HTR-8/SVneo (cell line): ENCODE measurements at places on chromosomes 2 and 18.
A peak's percentile ranks its signal among the peaks of the same experiment; 100 is the strongest.

- no peak for DNase-seq
Observed at GRCh38 chr18:7658701-7659100, 91.6 kb downstream of the PTPRM start.

DNA sequence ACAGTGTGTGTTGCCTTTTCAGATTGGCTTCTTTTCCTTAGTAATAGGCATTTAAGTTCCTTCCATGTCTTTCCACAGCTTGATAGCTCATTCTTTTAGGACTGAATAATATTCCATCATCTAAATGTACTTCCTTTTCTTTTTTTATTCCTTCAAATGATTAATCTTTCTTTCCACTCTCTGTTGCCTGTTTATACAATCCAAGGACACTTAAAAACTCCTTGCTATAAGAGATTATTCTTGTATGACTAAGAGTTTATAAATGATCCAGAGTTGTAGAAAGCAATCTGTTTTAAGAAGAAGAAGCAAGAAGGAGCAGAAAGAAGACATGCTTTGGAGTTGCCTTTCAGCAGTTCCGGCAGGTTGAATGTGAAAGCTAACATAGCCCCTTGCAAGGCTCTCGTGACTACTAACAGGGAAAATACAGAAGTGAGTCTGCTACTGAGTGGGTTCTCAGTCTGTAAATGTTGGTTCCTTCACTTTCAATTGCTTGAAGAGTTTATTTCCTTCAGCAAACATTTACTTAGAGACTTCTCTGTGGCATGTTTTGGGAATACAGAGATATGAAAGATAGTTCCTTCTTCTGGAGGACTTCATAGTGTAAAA lies 123.0 kb downstream of the PMAIP1 start:
- no peak for DNase-seq

DNA sequence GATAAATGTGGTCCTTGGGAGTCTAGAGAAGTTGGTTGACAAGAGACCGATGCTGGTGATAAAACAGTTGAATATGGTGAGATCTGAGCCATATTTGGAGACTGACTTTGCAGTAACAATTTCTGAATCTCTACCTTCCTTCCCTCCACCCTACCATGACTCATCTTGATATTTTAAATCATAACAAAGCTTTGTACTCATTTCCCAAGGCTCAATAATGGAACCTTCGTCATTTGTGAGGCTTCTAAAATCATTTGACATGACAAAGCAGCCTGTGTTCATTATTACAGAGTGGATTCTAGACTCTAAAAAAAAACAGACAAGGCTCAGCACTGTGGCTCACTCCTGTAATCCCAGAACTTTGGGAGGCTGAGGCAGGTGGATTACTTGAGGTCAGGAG lies 38.5 kb upstream of the PDCL3 start:
- DNase-seq, result no peak

DNA sequence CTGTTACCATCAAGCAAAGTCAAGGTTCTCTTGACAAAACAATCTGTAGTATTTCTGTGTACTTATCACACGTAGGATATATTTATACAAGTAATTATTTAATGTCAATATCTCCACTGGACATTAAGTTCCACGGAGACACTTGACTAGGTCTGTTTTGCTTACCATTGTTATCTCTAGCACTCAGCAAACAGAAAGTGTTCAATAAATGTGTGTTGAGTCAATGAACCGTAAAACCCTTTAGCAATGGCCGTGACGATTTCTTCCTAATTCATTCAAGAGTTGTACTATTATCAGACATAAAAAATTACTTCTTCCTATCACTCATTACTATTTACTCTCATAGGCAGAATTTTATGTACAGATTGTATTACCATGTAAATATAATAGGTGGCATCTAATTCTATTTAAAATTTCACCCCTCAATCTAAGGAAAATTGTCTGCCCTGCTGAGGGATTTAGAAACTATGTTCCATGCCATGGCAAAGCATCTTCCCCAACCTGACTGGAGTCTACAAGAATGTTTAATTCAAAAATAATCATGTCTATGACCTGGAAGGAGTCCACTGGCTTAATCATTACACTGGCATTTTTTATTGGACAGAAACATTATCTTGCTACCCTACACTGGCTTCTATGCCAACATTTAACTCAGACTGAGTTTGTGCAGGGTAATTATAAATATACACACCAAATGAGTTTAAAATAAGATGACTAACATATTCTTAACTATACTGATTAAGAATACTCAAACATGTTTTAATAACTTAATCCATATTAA lies 301.9 kb downstream of the ZEB2 start:
- DNase-seq, result no peak

DNA sequence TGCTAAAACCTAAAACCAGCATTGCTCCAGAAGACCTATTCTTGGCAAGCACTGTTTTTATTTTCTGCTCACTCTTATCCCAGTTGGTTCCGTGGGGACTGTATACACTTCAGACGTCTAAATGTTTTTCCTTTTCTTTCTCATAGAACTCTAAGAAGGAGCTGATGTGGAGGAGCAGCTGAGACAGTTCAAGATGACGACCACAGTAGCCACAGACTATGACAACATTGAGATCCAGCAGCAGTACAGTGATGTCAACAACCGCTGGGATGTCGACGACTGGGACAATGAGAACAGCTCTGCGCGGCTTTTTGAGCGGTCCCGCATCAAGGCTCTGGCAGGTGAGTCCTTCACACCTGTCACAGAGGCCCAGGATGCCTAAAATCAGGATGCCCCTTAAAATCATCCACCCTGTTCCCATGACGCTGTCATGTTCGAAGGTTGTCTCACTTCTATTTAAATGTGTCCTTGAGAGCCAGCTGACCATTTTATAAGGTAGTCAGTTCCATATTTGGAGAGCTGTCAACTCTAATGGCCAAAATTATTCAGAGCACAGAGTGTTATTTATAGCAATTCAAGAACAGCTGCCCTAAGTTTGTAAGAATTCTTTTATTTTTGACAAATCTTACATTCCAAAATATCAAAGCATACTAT lies 70.2 kb downstream of the SPTBN1 start:
- no peak for DNase-seq

GRCh38 chr2:26522325-26522724 lies 44.4 kb upstream of the OTOF start:
- no peak for DNase-seq

- DNase-seq, result no peak
Observed at GRCh38 chr2:5190023-5190422, 502.2 kb upstream of the SOX11 start.

GRCh38 chr2:112867701-112868631 lies 31.4 kb upstream of the IL1B start:
- no peak for DNase-seq

DNA sequence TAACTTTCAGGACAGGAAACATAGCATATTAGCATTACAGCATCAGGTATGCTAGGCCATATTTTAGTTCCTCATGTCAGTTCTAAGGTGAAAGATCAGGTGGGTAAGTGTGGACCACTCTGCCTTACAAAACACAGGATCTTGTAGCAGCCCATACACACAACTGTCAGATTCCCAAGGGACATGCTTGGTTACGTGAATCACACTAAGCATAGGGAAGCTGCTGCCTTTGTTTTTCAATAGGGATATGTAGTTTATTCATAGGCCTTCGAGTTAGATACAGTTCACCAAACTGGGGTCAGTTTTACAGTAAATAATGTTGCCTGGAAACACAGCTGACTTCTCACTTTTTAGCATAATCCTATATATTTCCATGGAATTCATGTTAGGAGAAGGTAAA lies 116.1 kb upstream of the OTX1 start:
- DNase-seq, result no peak

DNA sequence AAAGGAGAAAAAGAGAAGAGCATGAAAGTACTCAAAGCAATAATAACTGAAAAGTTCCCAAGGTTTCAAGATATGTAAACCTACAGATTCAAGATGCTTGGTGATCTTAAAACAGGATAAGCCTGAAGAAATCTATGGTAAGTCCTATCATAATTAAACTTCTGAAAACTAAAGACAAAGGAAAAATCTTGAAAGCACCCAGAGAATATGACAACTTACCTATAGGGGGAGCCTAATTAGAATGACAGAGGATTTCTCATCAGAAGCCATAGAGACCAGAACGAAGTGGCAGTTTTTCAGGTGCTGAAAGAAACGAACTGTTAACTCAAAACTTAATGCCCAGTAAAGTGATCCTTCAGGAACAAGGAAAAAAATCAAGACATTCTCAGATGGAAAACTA lies 59.7 kb downstream of the XDH start:
- no peak for DNase-seq

DNA sequence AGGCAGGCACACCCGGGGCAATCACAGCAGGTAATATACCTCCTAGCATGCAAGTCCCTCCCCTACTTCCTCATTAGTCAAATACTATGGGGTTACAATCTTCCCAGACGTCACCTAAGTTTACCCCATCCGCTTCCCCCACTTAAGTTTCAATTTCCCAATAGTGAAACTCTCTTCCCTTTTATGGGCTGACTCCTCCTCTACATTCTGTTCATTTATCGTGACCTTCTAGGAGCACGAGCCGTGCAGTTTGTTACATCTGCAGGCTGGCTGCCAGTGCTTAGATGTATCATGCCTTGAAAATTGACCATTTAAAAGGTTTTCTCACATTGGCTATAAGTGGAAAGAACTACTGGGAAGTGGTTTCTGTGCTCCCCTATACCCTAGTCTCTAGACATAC lies 1357.8 kb upstream of the CRIM1 start:
- no peak for DNase-seq

DNA sequence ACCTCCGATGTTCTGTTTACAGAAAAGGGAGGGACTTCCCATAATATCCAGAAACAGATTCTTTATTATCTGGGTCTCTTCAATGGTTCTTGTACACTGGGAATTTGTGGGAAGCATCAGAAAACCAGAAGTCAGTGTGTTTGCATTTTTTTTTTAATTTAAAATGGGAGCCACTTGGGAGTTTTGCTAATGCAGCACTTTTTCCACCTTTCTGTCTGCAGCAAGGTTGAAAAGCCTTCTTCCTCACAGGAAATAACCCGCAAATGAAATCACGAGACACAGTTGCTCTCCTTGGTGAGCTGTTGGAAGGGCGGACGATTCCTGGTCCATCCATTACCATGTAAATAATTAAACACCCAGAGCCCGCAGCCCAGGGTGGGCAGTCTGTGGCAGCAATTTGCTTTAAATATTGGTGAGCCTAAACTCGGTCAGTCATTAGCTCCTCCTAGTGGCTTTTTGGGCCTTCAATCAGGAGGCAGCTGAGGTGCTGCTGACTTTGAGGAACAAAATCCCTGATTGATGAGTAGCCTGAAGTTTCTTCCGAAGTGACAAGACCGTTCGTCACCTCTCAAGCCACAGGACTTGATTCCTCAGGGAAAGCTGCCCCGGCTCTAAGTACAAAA lies 471.5 kb downstream of the EPHA4 start:
- peak; percentile 25 for DNase-seq

DNA sequence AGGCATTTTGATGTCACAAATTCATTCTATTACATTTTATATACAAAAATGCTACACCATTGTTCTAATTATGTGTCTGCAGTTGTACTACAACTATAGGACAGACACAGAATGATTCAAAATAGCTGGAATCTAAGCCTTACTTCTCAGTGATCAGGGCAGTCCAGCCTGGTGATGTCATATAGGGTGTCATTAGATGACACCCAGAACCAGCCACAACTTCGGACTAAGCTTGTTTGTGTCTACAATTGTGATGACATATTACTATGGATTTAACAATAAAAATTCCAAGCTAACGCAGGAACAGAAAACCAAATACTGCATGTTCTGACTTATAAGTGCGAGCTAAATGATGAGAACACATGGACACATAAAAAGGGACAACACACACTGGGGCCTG lies 31.0 kb downstream of the M1AP start:
- DNase-seq, result no peak

DNA sequence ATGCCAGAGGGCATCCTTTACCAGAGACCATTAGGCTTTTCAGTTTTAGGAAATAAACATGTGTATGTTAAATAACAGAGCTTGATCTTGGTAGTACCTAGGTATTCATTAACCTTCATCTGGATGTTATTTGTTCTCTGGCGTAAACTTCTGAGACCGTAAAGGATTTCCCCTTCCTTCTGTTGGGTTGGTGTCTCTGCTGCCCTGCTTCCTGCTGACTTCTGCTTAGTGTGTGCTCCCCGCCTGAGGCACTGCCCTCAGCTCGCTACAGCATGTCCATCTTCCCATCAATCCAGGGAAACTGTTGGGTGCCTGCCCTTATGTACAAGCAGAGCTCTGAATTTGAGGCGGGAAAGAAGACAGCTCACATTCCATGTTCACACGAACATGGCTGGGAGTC lies 177.9 kb downstream of the TPGS2 start:
- DNase-seq, result no peak

DNA sequence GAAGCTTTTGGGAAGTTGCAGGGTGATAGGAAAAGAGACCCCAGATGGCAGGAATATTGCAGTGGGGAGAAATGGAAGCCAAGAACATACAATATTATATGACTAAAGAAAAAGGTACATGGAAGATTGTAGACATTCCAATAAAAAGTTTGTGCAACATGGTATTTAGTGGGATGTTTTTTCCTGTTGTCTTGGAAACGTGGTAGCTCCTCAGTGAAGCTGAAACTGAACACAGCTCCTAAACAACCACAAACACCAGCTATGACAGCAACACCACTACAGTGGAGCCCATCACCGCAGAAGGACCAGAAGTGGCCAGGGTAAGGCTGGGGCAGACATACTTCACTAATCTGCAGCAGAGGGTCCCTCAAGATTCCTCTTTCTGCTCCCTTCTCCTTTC lies 246.8 kb downstream of the CDH20 start:
- no peak for DNase-seq

DNA sequence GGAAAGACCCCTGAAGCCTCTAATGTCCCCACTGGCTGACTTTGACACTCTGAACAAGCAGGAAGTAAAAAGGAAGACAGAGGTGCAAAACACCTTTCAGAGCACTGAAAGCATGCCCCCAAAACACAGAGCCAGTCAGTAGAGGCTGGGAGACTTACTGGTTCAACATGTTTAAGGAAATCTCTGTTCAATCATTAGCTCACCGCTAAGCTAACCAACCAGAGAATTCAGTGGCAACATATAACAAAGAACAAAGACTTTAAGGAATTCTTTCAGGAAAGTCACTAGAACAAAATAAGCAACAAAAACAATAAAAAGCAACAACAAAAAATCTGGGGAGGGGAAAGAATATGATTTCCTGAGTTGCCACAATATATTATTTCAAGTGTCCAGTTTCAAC lies 24.1 kb upstream of the RNU4ATAC start:
- DNase-seq, result no peak

DNA sequence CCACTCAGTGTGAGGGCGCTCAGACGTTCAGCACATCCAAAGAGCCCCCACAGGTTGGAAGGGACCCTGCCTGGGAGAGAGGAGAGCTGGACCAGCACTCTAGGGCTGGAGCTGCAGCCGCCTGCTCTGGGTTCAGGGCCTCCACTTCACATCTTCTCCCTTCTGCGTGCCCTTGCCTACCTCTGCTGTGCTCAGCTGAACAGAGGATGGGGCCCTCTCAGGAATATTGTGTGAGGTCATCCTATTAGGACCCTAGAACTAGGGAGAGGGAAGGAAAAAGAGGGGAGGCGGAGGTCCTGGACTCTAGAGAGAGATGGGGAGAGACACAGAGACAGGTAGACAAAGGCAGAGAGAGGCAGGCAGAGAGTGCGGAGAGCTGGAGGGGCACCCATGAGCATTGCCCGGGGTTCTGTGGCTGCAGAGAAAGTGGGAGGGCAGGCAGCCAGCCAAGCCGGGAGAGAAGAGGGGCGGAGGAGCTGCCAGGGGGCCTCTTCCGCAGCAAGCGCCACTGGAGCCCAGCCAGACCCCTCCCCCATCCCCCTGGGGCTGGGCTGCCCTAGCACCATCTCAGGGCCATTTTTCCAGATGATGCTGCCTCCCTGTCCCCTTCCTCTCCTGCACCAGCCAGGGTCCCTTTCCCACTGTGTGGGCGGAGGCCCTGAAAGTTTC lies 8.3 kb upstream of the TNS1 start:
- DNase-seq, result no peak
